ENCODE measurements at places on chromosomes 16 and 17.
A peak's percentile ranks its signal among the peaks of the same experiment; 100 is the strongest.

DNA sequence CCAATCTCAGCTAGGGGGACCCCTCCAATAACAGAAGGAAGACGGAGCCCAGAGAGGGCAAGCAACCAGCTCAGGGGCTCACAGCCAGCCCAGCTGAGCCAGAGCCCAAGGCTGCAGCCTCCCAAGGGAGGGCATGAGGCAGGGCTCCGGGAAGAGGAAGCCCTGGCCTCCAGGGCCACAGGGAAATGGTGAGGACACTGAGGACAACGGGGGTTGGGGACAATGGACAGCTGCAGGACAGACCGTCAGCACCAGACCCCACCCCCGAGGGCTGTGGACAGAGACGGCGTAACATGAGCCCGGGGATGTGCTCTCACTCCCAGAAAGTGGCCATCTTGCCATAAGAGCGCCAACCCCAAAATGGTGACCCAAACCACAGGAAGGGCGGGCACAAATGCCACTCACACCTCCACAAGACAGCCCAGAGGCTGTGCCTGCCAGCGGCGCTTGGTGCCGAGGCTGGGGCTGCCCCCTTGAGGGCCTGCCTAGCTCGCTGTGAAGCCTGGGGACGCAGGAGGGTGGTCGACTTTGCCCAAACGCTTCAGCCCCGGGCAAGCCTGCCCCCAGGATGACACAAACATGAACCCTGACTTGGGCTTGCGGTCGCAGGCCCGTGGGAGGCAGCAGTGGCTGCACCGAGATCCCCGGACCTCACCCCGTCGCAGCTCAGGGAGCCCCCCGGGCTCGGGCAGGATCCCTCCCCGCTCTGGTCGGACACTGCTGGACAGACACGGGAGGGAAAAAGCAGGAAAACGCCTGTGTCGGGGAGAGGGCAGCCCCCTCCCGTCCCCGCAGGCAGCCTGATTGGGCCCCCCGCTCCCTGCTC, 10.5 kb downstream of the PIMREG start:
- no peak for DNase-seq

DNA sequence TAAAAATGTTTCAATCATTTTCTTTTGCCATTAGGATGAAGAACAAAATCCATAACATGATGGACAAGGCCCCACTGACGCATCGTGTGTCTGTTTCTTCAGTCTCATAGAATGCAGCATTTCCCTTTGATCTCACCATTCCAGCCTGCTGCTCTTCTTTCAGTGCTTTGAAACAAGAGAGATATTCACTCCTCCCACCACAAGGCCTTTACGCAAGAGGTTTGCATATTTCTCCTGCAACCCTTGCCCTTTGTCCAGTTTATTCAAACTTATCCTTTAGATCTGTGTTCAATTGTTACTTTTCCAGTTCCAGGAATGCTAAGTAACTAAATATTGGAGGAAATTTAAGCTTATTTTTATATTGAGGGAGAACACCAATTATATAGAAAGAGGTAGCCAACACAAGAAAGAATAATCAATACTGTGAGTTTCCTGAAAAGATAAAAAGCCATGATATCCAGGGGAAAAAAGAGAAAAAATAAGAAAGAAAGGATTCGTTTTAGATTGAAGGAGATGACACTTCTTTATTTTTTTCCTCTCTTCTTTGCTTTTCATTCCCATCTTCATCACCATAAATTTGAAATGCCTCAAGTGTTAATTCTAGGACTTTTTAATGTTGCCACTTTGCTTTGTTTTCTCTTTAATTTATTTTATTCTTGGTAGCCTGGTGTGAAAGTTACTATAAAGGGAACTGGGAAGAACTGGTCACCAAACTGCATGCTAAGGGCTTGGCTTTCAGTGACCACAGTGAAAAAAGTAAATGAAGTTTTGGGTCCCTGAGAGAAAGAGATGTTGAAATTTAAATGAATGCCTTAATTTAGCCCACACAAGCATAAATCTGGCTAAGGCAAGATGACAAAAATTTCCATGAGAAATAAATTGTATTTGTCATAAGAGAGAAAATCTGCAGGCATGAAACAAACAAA, 102.1 kb downstream of the KIF2B start:
- no peak for DNase-seq

- no peak for DNase-seq
These were observed 41.5 kb downstream of the TK2 start for GRCh38 chr16:66508248-66508913.

- peak; percentile 68 for DNase-seq
These were observed 21.9 kb downstream of the ZNF423 start for GRCh38 chr16:49833796-49834530.

GRCh38 chr17:1367351-1367745, 32.7 kb downstream of the YWHAE start:
- DNase-seq: no peak

DNA sequence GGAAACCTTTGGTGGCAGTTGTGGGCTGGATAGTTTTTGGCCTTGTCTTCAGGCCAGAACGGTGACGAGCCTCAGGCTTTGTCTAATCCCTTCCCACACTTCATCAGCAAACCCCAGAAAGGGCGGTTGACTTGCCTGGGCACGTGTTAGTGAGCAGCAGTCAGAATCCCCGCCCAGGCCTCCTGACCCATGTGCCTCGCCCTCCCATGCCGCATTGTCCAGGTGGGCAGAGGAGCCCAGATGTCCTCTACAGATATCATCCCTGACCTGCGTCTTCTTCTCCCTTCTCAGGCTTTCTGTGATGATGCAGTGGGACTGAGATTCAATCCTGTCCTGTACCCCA, 82.5 kb downstream of the OR1D5 start:
- no peak for DNase-seq

GRCh38 chr17:33135691-33136090, 144.0 kb downstream of the SPACA3 start:
- DNase-seq: no peak

GRCh38 chr16:49081086-49081485, 200.6 kb downstream of the CBLN1 start:
- no peak for DNase-seq

DNA sequence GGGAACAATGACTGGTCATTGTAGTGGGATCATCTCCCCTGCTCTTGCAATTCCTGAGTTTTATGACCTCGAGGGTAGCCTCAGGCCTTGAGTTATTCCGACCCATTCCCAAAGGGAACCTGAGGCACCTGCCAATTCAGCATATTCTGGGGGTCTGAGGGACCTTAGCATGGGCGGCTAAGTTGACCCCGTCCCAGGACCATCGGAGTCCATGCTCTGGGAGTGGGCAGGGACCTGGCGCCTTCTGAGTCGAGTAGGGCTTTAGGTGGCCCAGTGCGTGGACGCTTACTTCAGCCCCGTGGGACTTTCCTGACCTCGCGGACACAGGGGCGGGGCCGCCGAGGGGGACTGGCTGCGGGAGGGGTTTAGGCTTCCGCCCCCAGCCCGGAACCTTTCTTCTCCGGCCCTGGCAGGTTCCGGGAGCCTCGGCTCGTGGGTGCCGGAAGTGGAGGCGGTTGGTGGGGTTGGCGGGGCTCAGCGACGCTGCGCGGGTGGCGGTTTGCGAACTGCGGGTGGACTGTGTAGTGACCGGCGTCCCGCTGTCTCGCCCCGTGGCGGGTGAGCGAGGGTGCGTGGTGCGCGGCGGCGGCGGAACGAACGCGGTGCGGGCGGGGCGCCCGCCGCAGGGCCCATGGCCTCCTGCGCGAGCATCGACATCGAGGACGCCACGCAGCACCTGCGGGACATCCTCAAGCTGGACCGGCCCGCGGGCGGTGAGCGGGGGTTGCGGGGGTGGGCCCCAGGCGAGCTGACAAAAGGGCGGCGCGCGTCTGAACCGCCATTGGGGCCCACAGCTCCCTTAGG, at the start of gene EDC4:
Gene EDC4, plus strand, starts transcription at position 422 of the 804 bp plus-strand sequence. Its CDS starts 210 bp downstream, at position 632.
- peak; percentile 91 for DNase-seq

DNA sequence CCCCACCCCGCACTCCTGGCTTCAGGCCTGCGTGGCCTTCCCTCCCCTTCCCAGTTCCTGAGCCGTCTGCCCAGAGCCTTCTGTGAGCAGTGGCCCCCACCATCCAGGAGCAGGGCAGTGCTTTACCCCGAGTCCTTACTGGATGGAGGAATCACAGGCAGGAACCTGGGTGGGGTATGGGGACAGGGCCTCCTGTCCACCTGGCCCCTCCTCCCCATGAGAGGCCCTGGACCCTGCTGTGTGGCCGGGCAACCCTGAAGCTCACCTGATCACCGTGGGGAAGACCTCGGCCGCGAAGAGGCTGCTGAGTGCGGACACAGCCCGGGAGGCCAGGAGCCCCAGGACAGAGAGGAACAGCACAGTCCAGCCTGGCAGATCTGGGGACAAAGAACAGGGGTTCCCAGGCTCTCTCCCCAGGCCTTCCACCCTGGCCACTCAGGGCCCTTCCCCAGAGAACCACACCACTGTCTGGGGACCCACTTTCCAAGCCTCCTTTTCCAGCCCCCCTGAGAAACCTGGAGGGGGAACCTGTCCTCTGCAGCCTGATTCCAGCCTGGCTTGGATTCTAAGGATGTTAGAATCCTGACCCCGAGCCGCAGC, 3.2 kb downstream of the SLC22A31 start:
- no peak for DNase-seq

DNA sequence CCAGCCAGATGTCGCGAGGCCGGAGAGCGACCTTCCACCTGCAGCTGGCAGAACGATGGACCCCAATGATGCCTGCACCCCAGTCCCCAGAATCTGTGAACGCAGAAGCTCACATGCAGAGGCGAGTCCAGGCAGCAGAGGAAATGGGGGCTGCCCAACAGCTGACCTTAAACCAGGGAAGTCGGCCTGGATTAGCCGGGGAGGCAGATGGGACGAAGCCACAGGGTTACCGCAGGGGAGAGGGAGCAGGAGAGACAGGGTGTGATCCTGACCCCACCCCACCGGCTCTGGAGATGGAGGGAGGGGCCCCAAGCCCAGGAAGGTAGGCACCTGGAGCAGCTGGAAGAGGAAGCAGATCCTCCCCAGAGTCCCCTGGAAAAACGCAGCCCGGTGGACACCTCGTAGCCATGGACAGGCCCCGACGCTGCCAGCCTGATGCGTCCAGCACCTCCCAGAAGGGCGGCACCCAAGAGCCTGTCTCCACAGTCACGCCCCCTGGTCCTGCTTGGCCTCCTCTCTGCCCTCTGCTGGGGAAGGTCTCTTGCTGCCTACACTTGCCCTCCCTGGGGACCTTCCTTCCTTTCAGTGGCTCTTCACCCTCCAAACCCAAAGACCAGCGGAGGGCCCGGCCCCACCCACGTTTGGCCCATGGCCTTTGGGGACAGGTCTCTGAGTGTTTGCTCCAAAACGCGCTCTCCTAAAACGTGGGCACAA, 37.3 kb downstream of the PIEZO1 start:
- DNase-seq: no peak

- no peak for DNase-seq
These were observed 13.0 kb upstream of the ZFP3 start for GRCh38 chr17:5065227-5065744.

GRCh38 chr16:19113577-19114358, at the start of gene ITPRIPL2:
Gene ITPRIPL2 (plus strand): TSS chr16:19113964. CDS start chr16:19114462, 498 bp downstream.
- peak; percentile 96 for DNase-seq

DNA sequence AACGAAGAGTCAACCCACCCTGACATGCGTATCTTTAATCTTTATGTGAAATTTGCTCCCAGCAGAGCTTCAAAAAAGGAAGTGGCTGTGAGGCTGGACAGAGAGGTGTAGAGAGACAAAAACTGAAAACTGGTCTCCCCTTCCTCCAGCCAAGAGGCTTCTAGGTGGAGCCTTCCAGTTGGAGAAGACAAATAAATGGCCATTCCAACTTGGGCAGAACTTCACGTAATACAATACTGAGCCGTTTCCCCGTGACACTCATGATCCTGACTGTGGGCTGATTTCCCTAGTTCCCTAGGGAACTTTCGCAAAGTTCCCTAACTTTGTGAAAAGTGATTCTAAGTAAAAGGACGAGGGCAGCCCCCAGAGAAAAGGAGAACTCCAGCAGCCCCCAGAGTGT, 78.8 kb downstream of the ZFHX3 start:
- no peak for DNase-seq

- DNase-seq: no peak
These were observed 65.9 kb downstream of the CCT6B start for GRCh38 chr17:34895383-34895782.

GRCh38 chr16:57335366-57335765, 23.2 kb upstream of the CCL22 start:
- no peak for DNase-seq

DNA sequence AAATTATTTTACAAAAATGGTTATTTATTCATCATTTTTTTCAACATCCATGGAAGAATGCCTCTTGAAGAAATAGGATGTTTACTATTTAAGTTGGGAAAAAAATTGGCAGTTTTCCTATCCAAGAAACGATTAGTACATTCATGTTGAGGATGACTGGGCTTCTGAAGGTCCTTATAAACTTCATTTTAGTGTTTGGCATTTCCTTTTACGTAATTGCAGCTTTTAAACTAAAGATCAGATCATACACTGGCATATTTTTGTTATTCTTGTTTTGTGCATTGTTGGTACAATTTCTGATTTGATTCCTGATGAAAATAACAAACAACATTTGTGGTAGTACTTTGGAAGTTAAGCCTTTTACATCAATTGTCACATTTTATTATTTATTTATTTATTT, 11.5 kb downstream of the KCNJ16 start:
- DNase-seq: no peak

DNA sequence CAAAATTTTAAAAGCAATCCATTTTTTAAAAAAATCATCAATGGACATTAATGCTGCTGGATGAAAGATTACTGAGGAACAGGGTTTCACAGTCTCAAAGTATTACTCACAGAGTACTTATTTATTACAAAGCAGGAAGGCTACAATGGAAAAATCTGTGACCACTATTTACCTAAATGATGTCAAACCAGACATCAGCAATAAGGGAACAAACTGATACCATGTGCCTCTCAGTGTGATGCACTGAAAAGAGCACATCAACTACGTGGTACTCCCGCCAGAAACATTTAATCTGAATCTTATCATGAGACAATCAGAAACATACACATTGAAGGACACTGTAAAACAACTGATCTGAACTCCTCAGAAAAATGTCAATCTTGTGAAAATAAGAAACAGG, 124.2 kb downstream of the PARN start:
- DNase-seq: no peak

DNA sequence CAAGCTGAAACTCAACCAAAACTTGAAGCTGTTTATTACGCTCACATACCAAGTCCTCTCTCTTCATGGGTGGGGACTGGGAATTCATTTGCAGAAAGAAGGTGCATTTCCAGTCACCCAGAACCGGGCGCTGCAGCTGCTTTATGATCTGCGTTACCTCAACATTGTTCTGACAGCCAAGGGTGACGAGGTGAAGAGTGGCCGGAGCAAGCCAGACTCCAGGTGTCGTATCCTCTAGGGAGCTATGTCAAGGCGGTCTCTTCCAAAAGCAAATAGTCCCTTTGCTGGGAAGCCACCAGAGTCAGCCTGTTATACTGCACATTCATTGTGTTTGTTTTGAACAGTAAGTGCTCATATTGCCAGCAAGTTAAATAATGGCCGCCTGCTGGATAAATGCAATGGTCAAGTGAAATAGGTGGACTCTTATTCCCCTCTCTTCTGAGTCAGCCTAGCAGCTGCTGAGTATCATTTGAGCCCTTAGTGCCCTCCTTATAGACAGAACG, 12.7 kb downstream of the COG1 start:
- DNase-seq: no peak
